Tongue (tissue), 3 donors: ENCODE measurements at places on chromosomes 5 and 9. TPM values are rescaled to one million over a fixed set of nuclear protein-coding genes. Genes with fewer than 3 reads are reported as not detected.

ATOSB gene
- total RNA-seq, result 14.6 TPM

DNA sequence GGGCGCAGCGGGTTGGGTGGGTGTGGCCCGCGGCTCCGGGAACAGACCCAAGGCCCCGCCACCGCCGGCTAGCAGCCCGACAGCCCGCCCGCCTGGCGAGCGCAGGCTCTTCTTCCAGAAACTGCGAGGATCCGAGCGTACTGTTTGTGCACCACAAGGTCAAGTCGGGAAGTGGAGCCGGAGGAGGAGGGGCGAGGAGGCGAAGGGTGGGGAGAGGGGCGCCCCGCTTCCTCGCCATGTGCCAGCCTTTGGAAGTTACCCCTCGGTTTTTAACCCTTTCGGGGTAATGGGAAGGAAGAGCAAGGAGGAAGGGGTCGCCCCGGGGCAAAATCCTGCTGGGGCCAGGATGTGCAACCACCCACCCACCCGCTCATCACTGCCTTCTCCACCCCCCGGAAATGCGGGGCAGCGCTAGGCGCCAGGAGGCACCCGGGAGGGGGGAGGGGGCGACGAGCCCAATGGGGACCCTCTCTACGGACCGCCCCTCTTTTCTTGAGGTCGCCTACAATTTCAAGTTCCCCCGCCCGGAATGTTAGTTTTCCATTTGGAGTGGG is 1.1 kb upstream of the JADE2 start:
- DNase-seq, result peak; percentile 67

SPATA31C1 gene
- 0.21 TPM for total RNA-seq

ARHGEF39 gene
- total RNA-seq, result 1.0 TPM

- DNase-seq, result no peak
Measured at GRCh38 chr5:87081016-87081415, 186.7 kb upstream of the RASA1 start.

GRCh38 chr9:87490907-87491306 is 6.8 kb upstream of the DAPK1 start:
- DNase-seq, result no peak

DNA sequence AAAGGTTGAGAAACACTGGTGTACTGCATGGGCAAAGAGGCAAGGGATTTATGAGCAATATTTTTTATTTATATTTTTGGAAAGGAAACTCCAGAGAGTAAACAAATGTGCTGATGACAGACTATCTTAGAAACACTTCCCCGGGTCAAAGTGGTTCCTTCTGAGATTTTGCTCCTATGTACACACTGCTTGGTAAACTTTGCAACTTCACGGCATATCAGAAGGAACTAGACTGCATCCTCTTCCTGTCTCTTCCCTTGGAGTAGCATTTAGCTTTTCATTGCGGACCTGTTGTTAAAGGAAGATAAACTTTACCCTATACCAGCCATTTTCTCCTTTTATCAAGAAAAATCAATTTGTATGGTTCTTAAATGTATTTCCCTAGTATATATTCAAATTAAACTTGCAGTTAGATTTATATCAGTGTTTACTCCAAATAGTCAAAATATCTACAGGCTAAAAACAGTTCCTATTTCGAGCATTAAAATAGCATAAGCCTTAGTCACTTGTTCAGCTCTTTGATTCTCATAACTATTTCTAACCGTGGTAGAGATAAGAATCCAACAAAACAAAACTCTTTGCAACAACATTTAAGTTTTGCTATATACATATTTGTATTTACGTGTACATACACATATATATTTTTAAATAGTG is 48.0 kb upstream of the LRRC19 start:
- no peak for DNase-seq

DNA sequence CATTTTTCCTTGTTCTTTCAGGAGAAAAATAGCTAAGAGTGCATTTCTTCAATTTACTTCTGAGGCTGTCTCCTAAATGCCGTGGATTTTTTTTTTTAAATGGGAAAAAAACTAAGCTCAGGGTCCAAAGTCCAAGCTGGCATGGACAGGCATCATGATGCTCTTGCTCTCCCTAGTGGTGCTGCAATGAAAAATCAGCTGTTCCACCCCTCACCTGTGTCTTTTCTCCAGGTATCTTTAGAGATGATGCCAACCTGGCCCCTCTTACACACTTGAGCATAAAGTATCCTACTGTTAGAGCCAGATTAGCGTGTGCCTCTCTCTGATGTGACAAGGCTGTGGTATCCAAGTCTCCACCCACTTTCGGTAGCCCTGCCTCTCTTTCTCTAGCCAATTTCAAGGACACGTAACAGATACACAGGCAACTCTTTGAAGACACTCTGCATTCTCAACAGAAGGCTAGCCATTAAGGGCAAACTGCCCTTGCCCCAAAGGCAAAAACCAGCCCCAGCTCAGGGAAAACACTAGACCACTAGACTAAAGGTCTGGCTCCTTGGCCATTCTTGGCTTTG is 208.8 kb downstream of the SAXO1 start:
- DNase-seq, result no peak

DNA sequence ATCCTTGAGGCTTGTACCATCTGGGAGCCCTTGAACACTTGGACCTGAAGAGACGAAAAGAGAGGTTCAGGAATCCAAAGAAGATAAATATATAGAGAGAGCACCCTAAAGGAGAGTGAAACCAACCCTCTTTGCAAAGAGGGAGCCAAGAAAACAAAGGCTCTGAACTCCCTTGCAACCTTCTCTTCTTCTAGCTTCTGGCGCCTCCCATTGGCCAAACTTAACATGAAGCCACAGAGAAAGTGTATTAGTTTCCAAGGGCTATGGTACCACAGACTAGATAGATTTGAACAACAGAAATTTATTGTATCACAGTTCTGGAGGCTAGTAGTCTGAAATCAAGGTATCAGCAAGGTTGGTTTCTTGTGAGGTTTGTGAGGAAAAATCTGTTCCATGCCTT is 175.1 kb downstream of the HCN1 start:
- peak; percentile 56 for DNase-seq

GRCh38 chr9:122820490-122820845 is 7.9 kb downstream of the PDCL start:
- DNase-seq, result no peak

DNA sequence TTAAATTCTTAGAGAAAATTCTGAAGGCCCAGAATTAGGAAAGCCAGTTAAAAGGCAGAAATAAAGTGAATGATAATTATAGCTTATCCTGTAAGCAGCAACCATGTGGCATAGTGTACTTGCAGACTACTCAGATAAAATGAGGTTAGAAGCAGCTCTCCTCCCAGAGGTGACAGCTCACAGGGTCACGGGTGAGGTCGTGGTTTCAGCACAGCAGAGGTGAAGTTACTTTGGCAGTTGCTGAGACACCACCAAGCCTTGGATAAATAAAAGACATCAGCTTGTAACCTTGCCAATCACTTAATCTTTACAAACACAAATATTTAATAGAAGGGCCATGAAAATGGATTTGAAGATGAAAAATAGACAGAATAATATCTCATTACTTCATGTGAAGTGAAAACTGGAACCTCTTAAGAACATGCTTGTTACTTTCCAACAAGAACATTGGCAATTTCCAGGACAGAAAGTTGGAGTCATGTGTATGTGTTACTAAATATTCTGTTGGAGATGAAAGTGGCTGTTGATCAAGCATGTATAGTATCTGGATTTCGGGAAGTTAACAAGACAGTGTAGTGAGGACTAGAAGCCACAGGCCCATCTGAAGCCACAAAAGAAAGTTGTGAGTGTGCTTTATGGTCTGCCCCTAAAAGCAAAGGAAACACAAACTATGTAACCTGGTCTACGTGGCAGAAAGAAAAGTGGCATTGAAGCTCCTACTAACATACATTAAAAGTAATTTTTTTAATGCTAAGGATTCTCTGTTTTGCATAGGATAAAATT is 134.4 kb downstream of the ERCC6L2 start:
- DNase-seq, result peak; percentile 24

DNA sequence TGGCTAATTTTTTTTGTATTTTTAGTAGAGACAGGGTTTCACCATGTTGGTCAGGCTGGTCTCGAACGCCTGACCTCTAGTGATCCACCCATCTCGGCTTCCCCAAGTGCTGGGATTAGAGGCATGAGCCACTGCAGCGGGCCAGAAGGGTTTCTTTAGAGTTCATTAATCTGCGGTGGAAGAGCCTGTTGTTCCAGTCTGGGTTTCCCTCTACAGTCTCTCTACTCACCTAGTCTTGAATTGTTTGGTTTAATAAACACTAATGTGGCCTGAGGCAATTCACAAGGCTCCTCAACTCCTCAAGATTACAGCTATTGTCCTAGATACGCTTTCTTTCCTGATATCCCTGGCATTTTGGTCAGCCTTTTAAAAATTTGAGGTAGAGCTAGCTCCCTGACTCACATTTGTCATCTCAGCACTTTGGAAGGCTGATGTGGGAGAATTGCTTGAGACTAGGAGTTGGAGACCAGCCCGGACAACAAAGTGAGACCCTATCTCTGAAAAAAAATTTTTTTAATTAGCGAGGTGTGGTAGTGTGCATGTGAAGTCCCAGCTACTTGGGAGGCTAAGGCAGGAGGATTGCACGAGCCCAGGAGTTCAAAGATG is 4.6 kb upstream of the SAR1B start:
- peak; percentile 33 for DNase-seq

GRCh38 chr9:84891924-84892323 is 222.4 kb downstream of the NTRK2 start:
- DNase-seq, result peak; percentile 38

MACIR gene
- total RNA-seq, result 10.5 TPM

TUSC1 gene
- 20.7 TPM for total RNA-seq
